ENCODE measurements at places on chromosomes 6 and 20.

- ATAC-seq, result no peak
Measured at GRCh38 chr6:169156108-169156792, 97.4 kb downstream of the THBS2 start.

GRCh38 chr6:84415517-84415916, 188.1 kb upstream of the CEP162 start:
- ATAC-seq, result no peak

DNA sequence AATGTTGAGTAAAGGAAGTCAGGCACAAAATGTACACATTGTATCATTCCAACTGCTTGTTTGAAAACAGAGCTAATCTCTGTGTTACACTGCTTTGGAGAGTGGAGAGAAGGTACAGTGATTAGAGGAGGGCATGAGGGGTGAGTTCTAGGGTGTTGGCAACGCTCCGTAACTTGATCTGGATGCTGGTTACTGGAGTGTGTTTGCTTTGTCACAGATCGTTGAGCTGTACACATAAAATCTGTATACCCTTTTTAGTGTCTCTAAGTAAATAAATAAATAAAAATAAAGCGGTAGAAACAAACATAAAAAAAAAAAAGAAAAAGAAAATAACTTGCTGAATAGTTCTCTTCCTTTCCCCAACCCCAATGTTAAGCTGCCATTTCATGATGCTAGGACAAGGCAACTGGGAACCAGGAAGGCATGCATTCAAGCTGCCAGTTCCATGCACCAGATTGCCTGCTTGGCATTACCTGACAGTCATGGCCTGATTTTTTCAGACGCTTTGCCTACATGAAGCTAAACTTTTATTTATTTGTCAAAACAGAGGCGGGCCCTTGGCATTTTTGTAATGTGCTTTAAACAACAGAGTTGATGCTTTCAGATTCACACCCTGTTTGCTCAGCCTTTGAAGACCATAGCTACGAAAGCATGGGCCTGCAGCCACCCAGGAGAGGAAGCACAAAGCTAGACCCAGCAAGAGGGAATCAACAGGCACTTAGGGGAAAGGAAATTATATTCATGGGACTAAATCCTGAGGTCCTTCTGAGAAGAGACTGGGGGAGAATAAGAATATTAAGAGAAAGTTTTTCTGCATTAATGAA, 21.2 kb downstream of the TNFRSF21 start:
- ATAC-seq, result no peak

- no peak for ATAC-seq
Measured at GRCh38 chr6:167441715-167442206, 116.9 kb downstream of the TTLL2 start.

- ATAC-seq, result no peak
Measured at GRCh38 chr20:43903953-43904826, 10.5 kb upstream of the TOX2 start.

- no peak for ATAC-seq
Measured at GRCh38 chr20:52011093-52011492, 180.5 kb downstream of the ZFP64 start.

DNA sequence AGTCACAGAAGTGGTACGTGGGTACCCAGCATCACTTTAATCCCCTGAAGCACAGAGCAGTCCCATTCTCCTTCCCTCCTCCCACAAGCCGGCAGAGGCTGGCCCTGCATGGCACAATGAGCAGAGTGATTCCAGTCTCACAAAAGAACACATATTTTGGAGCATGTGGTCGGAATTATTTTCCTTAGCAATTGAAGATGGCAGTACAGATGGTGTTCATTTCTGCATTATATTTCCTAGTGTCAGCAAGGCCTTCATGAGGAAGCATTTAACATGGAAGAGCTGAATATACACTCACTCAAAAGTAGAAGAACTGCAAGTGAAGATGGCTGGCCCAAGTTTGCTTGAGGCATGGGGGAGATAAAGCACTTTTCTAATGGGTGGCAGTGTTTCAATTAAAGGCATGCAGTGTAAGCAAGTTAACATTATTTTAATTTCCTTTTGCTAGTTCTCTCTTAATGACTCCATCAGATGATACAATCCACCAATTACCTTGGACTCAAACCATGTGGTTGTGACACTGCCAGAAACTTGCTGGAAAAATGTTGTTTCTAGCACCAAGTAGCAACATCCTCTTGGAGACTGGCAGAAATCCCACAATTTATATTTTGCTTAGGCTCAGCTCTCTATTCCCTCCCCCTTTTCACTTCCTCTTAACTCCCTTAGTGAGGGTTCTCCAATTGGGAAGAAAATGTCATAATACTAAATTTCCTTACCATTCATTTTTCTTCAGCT, 74.4 kb downstream of the ARHGAP18 start:
- ATAC-seq, result no peak
